CD4-positive, alpha-beta T cell treated with Interleukin-15 for 1 hour (primary cell): ENCODE measurements at places on chromosomes 13 and 19.

GRCh38 chr13:50450279-50450678 lies 393.2 kb downstream of the DLEU7 start:
- DNase-seq = no peak

DNA sequence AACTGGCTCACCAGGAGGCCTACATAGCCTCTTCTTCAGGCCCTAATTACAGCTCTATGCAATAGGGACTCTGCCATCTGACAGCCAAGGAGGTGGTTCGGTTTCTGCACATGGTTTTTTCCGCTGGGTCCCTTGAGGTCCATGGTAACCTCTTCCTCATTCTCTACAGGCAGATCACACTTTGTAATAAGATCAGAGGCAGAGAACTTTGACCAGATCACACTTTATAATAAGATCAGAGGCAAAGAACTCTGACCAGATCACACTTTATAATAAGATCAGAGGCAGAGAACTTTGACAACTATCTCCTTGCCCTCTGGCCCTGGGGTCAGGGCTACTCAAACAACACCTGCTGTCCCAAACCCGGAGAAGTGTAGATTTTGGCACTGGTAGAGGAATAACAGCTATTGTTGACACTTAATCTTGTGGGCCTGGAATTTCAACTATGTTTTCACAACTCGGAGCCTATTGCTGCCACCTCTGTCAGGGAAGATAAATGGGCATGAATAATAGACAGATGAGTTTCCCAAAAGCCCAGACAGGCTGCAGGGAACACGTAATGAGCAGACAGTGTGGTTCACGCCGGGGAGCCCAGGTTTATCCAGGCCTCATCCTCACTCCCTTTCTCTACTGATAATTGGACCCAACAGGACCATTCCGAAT lies 246.1 kb downstream of the UQCRFS1 start:
- DNase-seq = no peak

DNA sequence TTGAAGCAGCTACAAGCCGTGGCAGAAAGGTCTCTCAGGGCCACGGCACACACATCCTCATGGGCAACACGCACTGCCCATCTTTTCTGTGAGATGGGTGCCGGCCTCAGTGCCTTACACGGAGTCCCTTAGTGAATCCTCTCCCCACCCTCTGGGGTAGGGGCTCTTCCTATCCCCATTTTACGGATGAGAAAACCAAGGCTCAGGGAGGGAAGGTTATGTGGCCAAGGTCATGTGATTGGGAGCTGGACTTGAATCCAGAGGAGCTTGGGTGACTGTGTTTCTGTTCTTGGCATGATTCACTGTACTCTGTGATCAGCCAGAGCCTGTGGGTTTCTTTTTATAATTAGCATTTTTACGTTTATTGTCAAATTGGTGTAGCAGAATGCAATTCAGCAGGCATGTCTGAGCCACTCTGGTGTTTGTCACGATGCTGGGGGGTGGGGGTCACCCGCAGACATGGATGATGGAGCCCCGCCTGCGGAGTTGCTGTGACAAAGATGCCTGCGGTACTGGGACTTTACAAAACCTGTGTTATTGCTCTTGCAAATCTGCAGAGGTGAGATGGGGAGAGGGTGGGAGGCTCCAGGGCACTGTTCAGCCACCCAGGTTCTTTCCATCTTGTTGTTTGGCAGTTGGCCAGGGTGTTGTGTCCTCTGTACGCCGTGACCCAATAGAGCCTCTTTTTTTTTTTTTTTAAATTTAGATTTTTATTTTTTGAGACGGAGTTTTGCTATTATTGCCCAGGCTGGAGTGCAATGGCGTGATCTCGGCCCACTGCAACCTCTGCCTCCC lies 4.5 kb downstream of the SCN1B start:
- DNase-seq = no peak

DNA sequence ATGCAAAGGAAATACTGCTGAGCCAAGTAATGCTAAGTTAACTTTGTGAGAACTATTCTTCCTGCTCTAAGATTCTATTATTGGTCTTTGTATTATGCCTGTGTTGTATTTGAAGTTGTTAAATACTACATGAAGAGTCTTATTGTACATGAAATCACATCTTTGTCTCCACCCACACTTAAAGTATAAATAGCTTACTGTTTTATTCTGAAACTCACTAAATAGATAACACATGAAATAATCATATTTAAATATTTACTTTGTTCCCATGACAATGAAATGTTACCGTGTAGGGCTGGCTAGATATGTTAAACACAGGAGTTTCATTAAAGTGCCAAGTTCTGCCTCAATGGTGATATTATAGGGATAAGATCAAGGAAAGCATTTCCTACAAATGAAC lies 562.1 kb upstream of the ATXN8OS start:
- no peak for DNase-seq

DNA sequence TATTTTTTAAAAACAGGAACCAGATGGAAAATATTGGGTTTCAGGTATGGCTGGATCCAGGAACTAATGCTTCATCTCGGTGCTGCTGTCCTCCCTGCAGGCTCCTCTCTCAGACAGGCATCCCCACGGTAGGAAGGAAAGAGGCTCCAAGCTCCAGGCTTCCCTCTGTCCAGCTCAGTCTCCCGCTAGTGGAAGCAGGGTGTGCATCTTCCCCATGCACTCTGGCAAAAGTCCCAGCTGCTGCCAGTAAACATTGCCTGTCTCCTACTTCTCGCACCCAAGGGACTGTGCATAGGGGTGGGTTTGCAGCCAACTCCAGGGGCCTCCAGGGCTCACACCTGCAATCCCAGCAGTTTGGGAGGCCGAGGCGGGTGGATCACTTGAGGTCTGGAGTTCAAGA lies 29.2 kb downstream of the IL12RB1 start:
- DNase-seq = no peak

DNA sequence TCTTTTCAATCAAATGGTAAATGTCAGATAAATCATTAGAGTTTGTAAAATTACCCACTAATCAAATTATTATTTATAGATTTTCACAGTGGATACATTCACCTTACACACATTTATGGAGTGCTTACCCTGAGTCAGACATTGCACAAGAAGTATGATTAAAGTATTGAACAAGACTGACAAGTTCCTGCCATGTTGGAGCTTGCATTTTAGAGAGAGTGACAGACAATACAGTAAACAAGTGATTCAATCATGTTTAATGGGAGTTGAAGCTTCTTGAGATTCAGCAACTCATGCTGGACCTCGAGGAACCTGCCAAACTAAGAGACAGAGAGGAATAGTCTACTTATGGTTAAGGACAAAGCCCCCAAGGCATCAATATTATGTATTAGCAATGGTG lies 487.8 kb downstream of the PCDH17 start:
- DNase-seq = no peak

DNA sequence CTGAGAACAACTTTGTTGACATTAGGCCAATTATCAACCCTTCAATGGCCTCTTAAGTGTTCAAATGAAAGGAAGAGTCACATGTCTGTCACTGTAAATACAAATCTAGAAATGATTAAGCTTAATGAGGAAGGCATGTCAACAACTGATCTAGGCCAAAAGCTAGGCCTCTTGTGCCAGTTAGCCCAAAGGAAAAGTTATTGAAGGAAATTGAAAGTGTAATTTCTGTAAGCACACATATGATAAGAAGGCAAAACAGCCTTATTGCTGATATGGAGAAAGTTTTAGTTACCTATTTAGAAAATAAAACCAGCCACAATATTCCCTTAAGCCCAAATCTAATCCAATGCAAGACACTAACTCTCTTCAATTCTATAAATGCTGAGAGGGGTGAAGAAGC lies 604.7 kb downstream of the SLITRK6 start:
- no peak for DNase-seq

- no peak for DNase-seq
Observed at GRCh38 chr19:27794494-27795042, 1418.4 kb downstream of the UQCRFS1 start.

GRCh38 chr19:9673912-9674662 lies 813 bp downstream of the ZNF562 start:
- DNase-seq = no peak

GRCh38 chr19:58357481-58358145 lies 4.3 kb upstream of the A1BG start:
- no peak for DNase-seq

- DNase-seq = peak; percentile 90
Observed at GRCh38 chr19:29672933-29673336, 7.7 kb downstream of the PLEKHF1 start.

DNA sequence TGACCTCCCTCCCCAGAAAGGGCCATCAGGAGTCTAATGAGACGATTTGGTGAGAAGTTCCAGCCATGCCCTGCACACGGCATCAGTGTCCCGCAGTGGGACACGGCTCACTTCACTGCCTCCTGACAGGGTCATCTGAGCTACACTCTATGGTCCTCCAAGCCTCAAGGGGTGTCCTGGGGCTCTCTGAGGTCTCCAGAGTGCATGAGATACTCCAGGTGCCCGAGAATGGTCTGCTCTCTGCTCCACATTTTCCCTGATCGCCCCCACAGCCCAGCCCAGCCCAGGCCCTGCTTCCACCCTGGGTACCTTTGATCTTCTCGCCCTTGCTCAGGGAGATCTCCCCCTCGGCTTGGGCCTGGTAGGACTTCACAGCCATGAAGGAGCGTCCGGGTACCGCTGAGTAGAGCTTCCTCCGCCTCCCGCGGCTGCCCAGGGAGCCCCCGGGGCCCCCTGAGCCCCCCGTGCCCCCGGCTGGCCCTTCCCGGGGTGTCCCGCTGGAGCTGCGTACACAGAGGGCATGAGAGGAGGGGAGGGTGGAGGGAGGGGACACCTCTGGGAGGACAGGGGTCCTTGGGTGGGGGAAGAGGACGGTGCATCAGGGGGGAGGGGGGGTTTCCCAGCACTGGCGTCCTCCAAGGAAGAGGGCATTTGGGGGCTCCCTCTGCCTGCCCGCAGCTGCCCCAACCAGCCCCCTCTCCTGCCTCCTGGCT lies 17.3 kb downstream of the SHANK1 start:
- no peak for DNase-seq

DNA sequence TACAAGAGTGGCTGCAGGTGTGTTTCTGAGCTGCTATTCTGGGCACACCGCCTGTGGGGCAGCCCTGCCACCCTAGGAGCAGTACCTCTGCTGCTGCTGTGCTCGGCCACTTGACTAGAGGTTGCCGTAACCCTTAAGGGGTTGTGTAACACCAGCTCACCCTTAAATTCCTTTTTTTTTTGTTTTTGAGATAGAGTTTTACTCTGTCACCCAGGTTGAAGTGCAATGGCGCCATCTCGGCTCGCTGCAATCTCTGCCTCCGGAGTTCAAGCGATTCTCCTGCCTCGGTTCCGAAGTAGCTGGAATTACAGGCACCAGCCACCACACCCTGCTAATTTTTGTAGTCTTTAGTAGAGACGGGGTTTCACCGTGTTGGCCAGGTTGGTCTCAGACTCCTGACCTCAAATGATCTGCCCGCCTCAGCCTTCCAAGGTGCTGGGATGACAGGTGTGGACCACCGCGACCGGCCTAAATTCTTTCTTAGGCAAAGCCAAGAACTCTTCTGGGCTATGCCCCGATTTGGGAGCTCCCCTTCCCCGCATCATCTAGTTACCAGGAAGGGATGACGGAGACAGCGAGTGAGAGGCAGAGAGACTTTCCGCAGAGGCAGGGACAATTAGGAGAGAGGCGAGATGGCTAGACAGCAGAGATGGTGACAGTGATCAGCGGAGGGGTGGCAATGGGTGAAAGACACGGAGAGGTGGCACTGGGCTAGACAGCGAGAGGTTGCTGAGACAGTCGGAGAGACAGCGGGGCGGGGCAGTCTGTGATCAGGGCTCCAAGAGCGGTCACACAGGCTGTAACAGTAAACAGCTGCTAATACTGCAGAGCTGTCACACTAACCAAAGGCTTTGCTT lies 4.4 kb upstream of the LILRA5 start:
- no peak for DNase-seq

DNA sequence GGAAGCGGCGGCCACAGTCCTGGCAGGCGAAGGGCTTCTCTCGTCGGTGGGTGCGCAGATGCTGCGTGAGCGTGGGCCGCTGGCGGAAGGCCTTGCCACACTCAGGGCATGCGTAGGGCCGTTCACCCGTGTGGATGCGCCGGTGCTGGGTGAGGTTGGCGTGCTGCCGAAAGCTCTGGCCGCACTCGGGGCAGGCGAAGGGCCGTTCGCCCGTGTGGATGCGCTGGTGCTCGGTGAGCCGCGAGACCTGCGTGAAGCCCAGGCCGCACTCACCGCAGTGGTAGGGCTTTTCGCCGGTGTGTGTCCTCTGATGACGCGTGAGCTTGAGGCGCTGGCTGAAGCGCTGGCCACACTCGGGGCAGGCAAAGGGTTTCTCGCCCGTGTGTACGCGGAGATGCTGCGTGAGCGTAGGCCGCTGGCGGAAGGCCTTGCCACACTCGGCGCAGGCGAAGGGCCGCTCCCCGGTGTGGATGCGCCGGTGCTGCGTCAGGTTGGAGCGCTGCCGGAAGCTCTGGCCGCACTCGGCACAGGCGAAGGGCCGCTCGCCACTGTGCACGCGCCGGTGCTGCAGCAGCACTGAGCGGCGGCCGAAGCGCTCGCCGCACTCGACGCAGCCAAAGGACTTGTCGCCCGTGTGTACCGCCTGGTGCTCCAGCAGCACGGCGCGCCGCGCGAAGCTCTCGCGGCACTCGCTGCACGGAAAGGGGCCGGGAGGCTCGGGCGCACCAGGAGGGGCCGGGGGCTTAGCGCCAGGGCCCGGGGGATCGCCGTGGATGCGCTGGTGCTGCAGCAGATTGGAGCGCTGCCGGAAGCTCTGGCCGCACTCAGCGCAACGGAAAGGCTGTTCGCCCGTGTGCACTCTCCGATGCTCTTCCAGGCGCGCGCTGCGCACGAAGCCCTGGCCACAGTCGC lies 4.0 kb upstream of the UBE2M start:
- peak; percentile 37 for DNase-seq

DNA sequence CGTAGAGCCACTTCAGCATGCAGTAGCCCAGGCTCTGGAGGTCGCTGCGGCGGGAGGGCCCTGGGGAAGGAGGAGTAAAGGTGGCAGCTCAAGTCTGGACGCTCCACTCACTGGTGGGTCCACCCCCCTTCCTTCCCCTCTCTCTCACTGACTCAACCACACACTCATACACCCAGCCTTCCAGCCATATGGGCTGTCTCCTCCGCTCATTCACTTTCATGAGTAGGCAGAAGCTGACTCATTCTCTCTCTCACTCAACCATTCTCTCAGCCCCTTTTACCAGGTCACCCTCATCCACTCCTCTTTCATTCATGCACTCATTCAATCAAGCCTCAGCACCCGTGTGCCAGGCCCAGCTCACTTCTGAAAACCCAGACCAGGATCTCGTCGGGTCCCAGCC lies 27.5 kb upstream of the SIGLEC11 start:
- DNase-seq = no peak

- peak; percentile 94 for DNase-seq
Observed at GRCh38 chr19:39480337-39481228, at the start of gene TIMM50. Gene TIMM50 (plus strand): TSS chr19:39480838. CDS start chr19:39480854, 16 bp downstream.

- DNase-seq = no peak
Observed at GRCh38 chr13:25455146-25455545, 83.4 kb downstream of the ATP8A2 start.

DNA sequence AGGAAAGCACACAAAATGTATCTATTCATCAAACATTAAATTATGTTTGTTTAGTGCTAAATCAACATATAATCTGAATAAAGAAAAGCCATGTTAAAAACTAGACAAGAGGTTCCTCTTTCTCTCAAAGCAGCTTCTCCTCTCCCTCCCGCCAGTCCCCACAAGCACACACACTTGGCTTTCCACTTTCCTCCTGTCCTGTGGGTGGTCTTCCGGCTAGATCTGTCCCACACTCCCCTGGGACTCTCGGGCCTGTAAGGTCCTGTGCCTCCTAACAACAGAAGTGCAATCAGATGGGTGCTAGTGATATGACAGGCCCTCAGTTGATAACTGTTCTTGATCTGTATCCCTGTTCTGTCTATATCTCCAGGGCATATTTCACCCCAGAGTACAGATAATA lies 45.6 kb upstream of the RAP2A start:
- no peak for DNase-seq
